ENCODE measurements at places on chromosomes 13 and 19.
A peak's percentile ranks its signal among the peaks of the same experiment; 100 is the strongest.

DNA sequence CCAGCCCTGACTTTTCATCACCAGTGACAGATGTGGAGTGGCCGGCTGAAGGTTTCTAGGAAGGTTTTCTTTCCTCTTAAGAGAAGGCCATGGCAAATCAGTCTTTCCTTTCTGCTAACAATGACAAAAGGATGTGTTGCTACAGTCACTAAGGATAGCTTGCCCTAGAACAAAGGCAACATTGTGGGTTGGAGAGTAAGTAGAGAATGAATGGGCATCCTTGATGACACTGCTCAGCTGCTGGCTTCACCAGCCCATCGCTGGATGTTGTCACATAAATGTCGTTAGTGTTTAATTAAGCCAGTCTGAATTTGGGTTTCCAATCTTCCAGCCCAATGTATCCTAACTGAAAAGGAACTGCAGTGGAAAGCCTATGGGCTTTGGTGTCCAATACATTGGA is 168.4 kb downstream of the ZIC5 start:
- DNase-seq, result no peak

GRCh38 chr19:47511128-47511517 is 3.7 kb downstream of the NAPA start:
- DNase-seq, result no peak

DNA sequence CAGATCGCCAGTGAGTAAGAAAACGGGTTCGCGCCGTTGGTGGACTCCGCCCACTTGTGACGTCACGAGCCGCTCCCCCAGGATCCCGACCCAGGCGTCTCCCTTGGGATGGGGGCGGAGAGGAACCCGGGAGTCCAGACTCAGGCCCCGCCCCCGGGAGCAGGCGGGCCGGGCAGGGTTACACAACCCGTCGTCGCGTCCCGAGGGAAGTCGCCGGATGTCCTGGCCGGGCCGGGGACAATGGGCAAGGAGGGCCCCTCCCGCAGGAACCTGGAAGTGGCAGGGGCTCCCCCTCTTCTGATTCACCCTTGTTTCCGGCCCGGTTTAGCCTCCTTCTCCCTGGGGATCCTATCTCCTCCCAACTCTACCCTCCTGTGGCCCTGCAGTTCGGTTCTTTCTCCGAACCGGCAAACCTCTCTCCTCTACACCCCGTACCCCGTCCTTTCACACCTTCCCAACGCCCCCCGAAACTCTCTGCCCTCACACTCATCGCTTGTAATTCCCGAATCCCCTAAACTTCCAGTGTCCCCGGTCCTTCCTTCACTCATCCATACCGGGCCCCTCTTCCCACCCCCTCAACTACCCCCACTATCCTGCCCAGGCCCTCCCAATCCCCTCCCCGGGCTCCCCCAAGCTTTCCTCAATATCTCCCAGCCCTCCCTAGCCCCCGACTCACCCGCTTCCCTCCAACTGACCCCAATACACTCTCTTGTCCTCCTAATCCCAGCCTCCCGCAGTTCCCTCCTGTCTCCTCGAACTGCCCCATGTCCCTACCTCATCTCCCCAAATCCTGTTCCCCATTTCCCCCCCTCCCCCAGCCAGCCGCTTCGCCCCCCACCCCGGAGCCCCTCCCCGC is 20.0 kb upstream of the ERCC1 start:
- peak; percentile 96 for DNase-seq

- DNase-seq, result no peak
Observed at GRCh38 chr13:43783820-43784219, 3.0 kb downstream of the ENOX1 start.

- DNase-seq, result no peak
Observed at GRCh38 chr13:25432691-25433090, 60.9 kb downstream of the ATP8A2 start.

GRCh38 chr13:39038569-39039030 is 344 bp downstream of the NHLRC3 start:
- no peak for DNase-seq

DNA sequence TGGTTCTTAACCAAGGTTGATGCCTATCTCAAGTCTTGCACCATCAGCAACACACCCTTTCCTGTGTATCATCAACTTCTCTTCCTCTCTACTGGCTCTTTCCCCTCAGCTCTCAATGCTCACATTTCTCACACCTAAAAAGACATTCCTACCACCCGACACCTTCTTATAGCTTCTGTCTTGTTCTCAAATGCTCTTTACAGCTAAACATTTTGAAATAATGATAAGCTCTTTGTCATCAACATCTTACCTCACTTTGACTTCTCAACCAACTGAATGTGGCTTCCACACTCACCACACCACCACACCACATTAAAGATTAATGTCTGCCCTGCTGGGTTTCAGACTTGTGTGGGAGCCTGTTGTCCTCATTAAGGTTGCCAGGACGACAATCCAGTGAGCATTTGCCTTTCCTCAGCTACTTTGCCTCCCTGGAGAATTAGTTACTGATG is 67.8 kb downstream of the RXFP2 start:
- DNase-seq, result no peak

- DNase-seq, result no peak
Observed at GRCh38 chr13:28336193-28336657, 158.7 kb downstream of the FLT1 start.

GRCh38 chr13:31286930-31287329 is 87.2 kb downstream of the B3GLCT start:
- no peak for DNase-seq

DNA sequence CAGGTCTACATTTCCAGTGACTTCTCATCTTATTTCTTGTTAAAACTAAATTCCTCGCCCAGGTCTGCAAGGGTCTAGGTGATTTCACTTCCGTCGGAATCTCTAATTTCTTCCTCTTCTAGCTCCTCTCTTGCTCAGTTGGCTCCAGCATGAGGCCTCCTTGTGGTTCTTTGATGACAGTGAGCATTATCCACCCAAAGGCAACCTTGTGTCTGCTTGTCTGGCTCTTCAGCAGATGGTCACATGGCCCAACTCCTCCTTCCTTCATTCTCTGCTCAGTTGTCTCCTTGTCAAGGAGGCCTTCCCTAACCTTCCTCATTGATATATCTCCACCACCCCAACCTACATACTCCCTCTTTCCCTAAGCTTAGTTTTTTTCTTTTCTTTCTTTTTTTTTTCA is 1391.4 kb downstream of the EFNB2 start:
- DNase-seq, result no peak

GRCh38 chr13:48570216-48570828 is 37.4 kb upstream of the RCBTB2 start:
- no peak for DNase-seq

GRCh38 chr13:114077933-114078325 is 54.5 kb downstream of the RASA3 start:
- DNase-seq, result no peak

GRCh38 chr13:44373247-44373600 is 400 bp upstream of the SERP2 start:
- DNase-seq, result no peak

- DNase-seq, result no peak
Observed at GRCh38 chr19:12990431-12990830, 4.8 kb upstream of the NFIX start.

DNA sequence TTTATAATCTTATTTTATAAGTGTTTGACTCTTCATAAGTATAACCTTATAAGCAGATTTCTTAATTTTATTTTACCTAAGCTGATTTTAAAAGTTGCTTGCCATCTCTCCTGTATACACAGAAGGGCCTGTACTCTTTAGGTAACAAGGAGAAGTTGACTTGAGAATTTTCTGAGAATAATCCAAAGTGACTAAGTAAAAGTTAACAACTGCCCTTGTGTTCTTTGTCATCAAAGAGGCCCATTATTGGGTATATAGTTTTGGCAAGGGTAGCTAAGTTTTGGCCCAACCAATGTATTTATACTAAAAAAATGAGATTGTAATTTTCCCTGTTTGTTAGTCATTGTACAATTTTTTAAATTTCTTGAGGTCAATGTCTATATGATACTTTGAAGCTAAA is 3.2 kb downstream of the LCP1 start:
- no peak for DNase-seq

GRCh38 chr19:55283548-55284377 is at the start of gene BRSK1:
BRSK1 (plus strand) TSS chr19:55283997; CDS start chr19:55284443, 446 bp downstream.
- peak; percentile 84 for DNase-seq

DNA sequence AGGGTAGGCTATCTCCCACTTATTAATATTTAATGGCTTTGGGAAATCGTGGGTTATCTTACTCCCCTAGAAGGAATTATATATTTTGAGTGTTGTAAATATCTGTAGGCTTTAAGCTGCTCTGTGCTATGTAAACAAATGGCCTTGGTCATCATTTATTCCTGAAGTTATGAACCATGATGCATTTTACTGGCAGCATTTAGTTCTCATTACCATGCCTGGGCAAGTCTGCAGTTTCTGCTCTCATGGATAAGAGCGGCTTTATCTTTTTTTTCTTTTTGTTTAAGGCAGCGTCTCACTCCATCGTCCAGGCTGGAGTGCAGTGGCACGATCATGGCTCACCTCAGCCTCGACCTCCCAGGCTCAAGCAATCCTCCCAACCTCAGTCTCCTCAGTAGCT is 156.1 kb downstream of the IRS2 start:
- DNase-seq, result no peak

GRCh38 chr13:91115776-91116175 is 231.7 kb upstream of the MIR17HG start:
- DNase-seq, result no peak

DNA sequence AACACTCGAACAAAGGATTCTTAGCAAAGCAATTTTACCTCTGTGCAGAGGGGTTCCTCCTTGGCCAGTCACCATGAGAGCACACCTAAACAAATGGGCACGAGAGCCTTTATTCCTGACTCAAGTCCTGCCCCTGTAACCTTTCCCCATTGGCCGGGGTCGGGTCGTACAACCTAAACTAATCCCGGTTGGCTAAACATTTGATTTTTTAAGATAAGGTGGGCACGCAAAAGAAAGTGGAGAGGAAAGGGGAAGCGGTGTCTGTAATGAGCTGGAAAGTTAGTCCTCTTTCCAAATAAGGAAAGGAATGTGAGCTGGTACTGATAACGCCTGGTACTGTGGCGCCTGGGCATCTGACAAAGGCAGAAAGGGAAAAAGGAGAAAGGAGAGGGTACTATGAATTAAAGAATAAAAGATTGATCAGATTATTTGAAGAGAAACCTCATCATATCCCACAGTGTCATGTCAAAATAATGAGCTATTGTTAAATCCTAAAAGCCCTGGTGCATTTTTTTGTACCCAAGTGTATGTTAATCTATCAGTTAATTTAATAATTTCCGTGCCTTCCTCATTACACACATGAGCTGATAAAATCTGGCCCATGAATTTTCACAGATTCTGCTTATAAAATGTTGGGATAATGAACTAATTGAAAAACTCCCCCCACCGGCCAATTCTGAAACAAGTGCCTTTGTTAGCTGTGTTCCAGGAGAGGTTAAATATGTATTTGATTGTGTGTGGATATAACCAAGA is 335.7 kb downstream of the RFC3 start:
- DNase-seq, result no peak

GRCh38 chr19:17404015-17404414 is 1.4 kb downstream of the BST2 start:
- DNase-seq, result peak; percentile 33

- DNase-seq, result no peak
Observed at GRCh38 chr13:113729187-113730019, 29.6 kb upstream of the TMEM255B start.

GRCh38 chr19:934865-935479 is 9.1 kb downstream of the ARID3A start:
- DNase-seq, result no peak

- DNase-seq, result no peak
Observed at GRCh38 chr13:30806784-30807183, 71.4 kb downstream of the ALOX5AP start.

GRCh38 chr13:103671547-103671946 is 605.3 kb upstream of the SLC10A2 start:
- DNase-seq, result no peak

DNA sequence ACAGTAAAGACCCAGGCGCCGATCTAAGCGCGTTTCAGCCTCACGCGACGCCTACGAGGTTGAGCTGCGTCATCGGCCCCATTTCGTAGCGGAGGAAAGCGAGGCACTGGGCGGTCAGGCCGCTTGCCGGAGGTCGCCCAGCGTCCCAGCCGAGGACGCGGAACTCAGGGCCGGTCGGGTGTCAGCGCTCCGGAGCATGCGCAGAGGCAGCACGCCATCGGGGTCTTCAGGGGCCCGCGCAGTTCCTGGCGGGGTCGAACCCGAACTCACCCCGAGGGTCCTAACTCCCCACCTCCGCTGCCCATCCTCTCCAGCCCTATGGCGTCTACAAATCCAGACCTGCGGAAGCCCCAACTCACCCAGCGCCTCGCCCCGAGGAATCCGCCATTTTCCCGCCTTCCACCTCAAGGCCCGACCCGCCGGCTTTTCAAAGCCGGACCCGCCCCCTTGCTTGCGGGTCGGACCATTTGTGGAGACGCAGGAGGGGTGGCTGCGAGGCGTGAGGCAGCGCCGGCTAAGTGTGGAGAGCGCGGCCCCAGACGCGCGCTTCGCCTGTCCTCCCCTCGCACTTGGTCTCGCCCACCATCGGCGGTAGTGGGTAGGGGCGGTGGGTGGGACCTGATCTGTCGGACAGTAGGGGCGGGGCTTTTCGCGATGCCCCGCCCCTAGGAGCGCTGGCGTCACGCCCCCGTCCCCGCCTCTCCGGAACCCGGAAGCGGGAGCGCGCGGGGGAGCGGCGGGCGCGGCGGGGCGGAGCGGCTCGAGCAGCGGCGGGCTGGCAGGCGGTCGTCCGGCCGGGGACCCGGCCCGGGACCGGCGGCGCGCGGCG is at the start of the genes HAUS8 and MYO9B:
HAUS8 (minus strand) TSS at position 418 of the 829 bp plus-strand sequence; CDS start at position 388, 30 bp downstream.
MYO9B (plus strand) TSS at position 743 of the 829 bp plus-strand sequence. CDS start 25,941 bp downstream, outside the sequence.
- peak; percentile 100 for DNase-seq

- DNase-seq, result no peak
Observed at GRCh38 chr13:43251961-43252360, 228.6 kb downstream of the DNAJC15 start.

- no peak for DNase-seq
Observed at GRCh38 chr13:42071672-42072419, 23.4 kb downstream of the DGKH start.

- DNase-seq, result no peak
Observed at GRCh38 chr19:522726-523125, 8.8 kb upstream of the CDC34 start.

DNA sequence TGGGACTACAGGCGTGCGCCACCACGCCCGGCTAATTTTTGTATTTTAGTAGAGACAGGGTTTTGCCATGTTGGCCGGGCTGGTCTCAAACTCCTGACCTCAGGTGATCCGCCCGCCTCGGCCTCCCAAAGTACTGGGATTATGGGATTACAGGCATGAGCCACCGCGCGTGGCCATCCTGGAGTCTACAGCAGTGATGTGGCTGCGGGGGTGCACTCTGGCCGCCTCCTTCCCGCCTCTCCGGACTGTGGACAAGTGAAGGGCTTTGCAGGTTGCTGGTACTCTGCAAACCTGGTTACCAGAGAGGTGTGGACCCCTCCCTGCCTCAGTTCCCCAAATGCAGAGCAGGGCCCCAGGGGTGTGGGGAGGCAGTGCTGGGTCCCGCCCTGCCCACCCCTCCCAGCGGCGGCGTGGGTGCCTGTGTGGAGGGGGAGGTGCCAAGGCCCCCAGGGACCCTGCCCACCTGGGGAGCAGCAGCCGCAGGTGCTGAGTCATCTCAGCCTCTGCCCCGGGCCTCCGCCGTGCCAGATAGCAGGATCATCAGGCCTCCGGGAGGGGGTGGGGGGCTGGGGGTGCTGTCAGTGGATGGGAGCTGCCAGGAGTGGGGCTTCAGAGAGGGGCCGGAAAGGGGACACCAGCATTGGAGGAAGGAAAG is 23.1 kb downstream of the ARID3A start:
- no peak for DNase-seq
